ENCODE measurements at places on chromosomes 7 and 10. TPM values are rescaled to one million over a fixed set of nuclear protein-coding genes. Genes with fewer than 3 reads are reported as not detected.

- DNase-seq = no peak
Measured at GRCh38 chr7:16708980-16709379, 44.6 kb upstream of the TSPAN13 start.

ZNF503 gene
- total RNA-seq = 6.8 TPM

DNA sequence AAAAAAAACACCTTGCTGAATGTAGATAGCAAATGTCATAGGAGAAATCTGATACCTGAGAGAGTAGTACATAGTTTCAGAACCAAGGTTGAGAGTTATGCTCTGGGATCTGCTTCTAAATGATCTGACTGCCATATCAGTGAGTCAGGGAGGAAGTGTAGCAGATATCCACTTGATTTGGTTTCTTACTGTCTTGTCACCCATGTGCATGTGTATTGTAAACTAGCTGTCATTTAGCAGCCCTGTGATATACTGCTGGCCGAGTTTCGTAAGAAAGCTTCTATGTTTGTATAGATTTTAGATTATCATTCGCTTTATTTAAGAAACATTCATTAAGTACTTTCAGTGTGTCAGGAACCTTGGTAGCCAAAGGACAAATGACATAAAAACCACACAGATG lies 42.0 kb downstream of the SP4 start:
- DNase-seq = no peak

DNA sequence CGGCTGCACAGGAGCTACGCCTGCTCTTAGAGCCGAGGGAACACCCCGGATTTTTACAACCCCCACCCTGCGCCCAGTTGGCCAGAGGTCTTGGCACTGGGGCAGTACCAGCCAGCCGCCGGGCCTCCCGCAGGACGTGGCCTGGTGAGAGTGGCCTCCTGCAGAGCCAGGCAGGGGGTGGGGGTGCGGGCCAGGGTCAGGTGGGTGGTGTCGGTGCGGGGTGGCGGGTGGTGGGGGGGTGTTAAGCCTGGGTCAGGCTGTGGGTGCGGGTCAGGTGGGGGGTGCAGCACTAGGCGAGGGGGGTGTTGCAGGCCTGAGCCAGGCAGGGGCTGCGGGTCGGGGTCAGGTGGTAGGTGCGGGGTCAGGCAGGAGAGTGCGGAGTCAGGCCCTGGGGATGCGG lies 647 bp downstream of the ECHS1 start:
- DNase-seq = peak; percentile 55

DNA sequence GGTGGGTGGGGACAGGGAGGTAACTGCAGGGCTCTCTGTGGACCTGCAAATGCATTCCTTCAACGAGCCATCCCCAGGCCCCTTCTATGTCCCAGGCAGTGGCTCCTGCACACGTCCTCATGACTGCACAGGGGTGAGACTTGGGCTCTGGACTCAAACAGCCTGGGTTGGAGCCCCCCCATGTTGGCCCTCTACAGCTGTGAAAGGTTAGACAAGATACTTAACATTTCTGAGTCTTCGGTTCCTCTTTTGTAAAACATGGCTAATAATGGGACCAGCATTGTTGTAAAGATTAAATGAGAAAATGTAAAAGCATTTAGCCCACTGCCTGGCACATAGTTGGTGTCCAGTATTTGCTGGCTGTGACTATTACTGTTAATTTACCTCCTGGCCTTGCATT lies 41.8 kb downstream of the CHST3 start:
- no peak for DNase-seq

FBH1 gene
- 78.7 TPM for total RNA-seq

- no peak for DNase-seq
Measured at GRCh38 chr10:6161921-6162320, 40.8 kb upstream of the PFKFB3 start.

GRCh38 chr7:129780974-129781927 lies 169.7 kb downstream of the NRF1 start:
- DNase-seq = no peak

DNA sequence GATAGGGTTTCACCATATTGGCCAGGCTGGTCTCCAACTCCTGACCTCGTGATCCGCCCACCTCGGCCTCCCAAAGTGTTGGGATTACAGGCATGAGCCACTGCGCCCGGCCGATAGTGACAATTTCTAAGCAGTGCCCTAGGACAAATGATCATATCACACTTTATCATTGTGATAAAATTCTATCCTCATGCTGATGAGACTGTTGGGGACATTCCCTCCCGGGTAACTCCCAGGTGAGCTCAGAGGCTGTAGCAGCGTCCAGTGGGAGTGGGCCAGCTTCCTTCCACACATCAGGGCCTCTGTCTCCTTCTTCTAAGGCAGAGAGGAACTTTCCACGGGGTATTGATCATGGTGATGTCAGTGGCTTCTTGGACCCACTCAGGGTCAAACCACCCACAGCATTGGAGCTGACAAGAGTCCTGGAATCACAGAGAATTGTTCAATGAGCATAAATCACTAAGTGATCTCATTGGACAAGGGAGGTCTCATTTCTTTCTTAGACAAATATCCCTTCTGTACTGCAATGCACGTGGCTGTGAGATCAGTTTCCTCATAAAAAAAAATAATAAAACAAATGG lies 256.1 kb downstream of the KLF6 start:
- no peak for DNase-seq

TFEC gene
- total RNA-seq = 2.0 TPM

GRCh38 chr7:106658316-106659165 lies 2.4 kb downstream of the CCDC71L start:
- DNase-seq = no peak

FAM25A gene
- total RNA-seq = not detected

GRCh38 chr7:27205325-27206280 lies 5.7 kb upstream of the HOXA13 start:
- DNase-seq = no peak

DNA sequence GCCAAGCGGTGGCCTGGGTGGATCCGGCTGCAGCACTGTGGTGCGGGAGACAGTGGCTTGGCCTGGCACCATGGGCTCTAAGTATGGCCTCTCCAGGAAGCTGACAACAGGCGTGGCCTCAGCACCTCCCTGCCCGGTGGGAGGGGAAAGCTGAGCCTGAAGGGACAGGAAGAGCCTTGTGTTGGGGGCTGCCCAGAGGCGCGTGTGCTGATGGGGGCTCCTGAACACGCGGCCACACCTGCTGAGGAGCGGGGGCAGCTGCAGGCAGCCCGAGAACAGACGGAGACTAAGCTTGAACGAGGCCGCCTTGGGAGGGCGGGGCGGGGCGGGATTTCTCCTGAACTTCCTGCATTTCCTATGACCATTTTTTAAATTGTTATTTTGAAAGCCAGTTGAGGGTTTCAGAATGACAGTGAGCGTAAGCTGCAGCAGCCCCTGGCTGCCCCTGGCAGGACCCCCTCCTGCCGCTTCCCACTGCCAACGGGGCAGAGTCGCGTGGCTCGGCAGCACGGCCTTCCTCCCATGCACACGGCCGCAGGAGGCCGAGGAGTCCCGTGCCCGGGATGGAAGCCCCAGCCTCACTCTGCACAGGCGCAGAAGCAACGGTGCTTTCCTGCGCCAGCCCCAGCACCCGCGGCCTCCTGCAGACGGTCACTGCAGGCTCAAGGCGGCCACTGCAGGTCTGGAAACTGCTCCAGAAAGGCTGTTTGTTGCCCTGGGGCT lies 43.2 kb downstream of the DPYSL4 start:
- DNase-seq = no peak

DNA sequence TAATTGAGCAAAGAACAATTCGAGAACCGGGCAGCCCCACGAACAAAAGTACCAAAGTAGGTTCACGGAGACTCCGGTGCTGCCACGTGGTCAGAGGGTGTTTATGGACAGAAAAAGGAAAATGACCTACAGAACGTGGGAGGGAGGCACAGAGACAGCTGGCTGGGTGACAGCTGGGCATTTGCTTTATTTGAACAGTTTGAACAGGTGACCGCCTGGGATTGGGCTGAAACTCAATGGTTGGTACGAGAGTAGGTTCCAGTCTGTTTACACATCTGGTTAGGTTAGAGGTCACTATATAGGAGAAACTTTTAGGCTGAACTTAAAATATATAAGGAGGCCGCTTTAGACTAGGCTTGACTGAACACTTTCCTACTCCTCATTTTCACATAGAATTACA lies 50.6 kb upstream of the CELF2 start:
- no peak for DNase-seq

- no peak for DNase-seq
Measured at GRCh38 chr7:114508086-114508485, 93.5 kb downstream of the FOXP2 start.

- DNase-seq = no peak
Measured at GRCh38 chr7:76129836-76130235, 71.9 kb upstream of the SRRM3 start.

DNA sequence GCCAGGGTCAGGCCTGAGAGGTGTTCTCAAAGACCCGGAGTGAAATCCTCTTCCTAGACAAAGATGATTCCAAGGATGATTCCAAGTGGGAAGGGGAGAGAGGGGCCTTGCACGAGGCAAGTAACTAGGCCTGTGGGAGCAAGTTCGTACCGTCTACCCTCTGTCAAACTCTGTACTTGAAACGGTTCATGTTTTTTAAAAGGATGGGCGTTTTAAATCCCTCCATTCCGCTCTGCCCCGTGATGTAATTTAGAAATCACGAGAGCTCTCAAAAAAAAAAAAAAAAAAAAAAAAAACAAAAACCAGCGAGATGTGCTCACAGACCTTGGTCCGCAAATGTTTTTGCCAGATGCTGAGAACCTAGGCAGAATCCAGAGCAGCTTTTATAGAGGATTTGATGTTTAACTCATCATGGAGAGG lies 114.7 kb upstream of the CARD11 start:
- no peak for DNase-seq

ACTL6B gene
- total RNA-seq = not detected

ABCF2 gene
- total RNA-seq = 27.6 TPM

GRCh38 chr10:71134732-71135211 lies 77.6 kb upstream of the UNC5B start:
- no peak for DNase-seq

GIMAP6 gene
- 31.5 TPM for total RNA-seq

GRCh38 chr7:139711991-139712743 lies 65.6 kb downstream of the HIPK2 start:
- no peak for DNase-seq

GRCh38 chr10:119042169-119042568 lies 12.7 kb downstream of the NANOS1 start:
- DNase-seq = no peak

ARMC3 gene
- not detected for total RNA-seq

GRCh38 chr7:151951672-151952338 lies 4.4 kb upstream of the GALNTL5 start:
- no peak for DNase-seq

DNA sequence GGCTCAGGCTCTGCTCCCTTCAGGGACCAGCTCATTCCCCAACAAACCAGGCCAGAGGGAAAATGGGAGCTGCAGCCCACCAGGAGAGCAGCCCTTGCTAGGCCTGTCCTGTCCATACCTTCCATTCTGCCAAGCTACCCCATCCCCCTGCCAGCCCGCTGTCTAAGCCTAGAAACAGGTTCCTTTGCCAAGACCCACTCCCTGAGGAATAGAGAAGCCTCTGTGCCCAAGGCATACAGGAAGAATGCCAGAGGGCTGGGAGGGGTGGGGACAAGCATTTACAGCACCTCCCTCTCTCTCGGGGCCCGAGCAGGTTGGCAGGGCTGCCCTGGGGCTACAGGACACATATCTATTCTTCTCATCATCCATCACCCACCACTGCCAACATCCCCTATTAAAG lies 178.3 kb downstream of the GRID1 start:
- no peak for DNase-seq
